Hematopoietic multipotent progenitor cell treated with erythropoietin and hydrocortisone succinate and interleukin-3 and kit ligand, for 6 days (in vitro differentiated cells): ENCODE measurements at places on chromosomes 2 and 18.

DNA sequence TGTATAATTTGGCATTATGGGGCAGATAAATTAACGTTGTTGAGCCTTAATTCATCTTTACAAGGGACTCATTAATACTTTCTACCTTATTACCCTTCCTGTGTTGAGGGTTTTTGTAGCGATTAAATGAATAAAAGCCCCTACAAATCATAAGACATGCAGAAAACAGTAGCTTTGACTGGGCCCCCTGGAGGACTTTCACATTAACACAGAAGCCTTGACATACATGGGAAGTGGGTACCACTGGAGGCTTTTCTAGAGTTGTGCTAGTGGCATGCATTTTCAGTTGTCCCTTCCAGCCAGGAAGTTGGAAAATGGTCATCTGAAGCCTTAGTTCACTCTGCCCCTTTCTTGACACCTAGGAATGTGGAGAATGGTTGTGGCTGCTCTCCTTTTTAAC, 30.2 kb downstream of the MTA3 start:
- DNase-seq, result no peak

DNA sequence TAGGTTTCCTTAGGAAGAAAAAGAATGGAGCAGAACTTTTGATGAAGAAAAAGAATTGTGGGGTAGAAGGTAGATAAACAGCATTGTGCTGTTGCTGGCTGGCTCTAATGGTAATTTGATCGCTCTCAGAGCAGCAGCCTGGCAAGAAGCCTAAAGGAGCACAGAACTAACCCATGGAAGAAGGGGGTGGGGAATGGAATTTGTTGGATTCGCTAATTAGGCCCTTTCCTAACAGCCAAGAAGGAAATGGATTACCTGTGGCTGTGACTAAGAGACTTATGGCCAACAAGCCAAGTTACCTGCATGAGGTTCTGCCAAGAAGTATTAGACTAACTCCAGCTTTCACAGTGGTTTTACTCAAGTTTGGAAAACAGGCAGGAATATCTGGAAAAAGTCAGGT, 210.6 kb downstream of the IKZF2 start:
- no peak for DNase-seq

GRCh38 chr18:48828194-48828545, 122.6 kb downstream of the SMAD7 start:
- no peak for DNase-seq

DNA sequence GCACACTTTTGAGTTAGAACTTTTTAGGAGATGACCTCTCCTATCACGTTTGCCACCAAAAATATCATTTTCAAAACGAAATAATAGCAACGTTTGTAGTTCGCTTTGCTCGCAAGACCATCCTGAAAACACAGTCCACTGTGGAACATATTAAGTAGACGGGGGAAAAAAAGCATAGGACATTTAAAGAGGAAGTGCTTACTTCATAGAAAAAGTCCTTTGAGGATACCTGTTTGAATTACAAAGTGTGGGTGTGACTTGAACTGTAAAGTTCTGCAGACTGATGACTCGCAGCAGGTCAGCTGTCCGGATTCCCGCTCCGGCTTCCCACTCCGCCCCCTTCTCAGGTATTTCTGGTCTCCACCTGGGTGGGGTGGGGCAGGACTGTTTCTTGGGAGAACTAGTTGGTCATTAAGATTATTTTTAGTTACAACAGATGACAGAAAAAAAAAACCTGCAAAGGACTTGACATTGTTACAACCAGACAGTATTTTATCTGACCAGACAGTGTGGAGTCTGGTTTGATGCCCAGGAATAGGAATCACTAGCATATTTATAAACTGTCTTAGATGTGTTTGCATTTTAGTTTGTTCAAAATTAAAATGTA, 13.3 kb downstream of the CNOT11 start:
- no peak for DNase-seq

DNA sequence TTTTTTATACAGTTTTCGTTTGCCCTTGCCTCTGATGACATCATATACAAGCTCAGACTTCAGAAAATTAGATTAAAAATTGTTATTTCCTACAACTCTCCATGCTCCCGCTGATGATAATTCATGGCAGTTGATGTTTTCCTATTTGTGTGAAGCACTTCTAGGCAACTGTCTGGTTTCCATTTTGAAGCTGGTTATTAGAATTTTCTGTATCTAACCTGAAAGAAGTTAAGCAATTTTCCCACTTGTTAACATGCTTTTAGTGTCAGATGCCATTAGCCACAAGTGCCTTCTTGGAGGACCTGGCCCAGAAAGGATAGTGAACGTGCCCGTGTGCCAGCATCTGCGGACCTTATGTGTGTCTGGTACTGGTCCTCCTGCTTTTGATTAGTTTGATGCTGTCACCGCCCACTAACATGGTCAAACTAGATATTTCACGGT, 347.6 kb upstream of the RAB12 start:
- no peak for DNase-seq

GRCh38 chr2:28352104-28352503, 40.6 kb upstream of the FOSL2 start:
- no peak for DNase-seq

GRCh38 chr18:41353777-41354528, 601.1 kb upstream of the PIK3C3 start:
- DNase-seq, result no peak
